ENCODE measurements at places on chromosomes 5 and 9.

GRCh38 chr5:3006526-3006925 is 255.0 kb upstream of the IRX2 start:
- DNase-seq = no peak

- no peak for DNase-seq
These were observed 32.5 kb downstream of the RAB14 start for GRCh38 chr9:121169094-121169601.

DNA sequence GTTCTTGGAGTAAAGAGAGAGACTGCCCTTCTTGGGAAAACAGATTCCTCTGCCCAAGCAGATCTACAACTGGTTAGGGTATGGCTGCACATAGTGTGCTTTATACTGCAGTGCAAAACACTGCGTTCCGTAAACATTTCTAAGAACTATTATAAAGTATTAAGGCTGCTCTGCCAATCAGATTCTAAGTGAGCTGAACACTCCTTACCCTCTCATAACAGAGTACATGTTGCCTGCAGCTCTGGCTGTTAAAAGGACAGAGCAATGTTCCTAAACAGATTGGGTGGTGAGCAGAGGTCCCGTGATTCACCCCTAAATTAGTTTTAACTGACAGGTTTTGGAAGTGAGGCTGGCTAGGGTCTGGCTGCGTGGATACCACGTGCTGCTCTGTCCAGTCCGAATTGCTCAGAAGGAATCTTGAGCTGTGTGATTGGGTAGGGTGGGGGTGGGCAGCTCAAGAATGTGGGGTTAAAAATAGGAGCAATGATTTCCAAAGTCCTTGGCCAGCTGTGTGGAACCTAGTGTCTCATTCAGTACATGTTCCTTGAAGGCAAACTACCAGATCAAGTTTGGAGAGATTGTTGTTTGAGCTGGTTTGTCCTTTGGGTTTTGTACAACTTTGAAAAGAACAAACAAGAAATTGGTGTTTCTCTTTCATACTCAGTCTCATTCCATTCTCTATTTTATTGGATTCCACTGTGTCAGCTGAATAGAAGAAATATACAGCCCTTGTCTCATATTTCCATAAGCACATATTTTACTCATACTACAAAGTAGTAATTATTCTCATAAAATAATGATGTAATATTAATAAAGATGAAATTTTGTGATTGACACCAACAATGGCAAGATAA is 497.6 kb upstream of the CD180 start:
- no peak for DNase-seq

DNA sequence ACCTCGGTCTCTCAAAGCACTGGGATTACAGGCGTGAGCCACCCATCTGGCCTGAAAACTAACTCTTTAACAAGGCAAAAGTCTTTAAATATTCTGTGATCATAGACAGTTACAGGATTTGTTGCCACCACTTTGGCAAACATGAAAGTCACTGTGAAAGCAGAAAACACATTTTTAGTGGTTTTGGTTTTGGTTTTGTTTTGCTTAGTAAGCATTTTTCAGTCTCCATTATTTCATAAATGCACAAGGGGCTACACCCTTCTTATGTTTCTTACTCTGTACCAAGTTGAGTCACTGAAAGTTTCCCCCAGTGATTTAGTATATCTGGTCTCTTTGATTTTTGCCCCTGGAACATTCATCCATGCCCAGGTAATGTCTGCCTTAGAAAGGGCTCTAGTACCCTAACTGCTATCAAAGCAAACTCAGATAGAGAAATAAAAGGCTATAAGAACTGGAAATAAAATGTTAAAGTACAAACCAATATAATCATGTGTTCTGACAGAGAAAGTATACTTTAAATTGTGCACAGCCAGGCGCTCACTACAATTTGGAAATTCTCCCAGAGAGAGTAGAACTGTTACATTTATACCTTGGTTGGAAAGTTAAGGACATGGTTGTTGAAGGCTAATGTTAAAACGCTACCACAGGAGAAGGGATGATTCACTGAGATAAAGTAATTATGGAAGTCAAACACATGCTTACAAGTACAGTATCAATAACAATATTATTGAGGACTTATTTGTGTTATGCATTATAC is 1022.5 kb upstream of the DMAC1 start:
- DNase-seq = no peak

DNA sequence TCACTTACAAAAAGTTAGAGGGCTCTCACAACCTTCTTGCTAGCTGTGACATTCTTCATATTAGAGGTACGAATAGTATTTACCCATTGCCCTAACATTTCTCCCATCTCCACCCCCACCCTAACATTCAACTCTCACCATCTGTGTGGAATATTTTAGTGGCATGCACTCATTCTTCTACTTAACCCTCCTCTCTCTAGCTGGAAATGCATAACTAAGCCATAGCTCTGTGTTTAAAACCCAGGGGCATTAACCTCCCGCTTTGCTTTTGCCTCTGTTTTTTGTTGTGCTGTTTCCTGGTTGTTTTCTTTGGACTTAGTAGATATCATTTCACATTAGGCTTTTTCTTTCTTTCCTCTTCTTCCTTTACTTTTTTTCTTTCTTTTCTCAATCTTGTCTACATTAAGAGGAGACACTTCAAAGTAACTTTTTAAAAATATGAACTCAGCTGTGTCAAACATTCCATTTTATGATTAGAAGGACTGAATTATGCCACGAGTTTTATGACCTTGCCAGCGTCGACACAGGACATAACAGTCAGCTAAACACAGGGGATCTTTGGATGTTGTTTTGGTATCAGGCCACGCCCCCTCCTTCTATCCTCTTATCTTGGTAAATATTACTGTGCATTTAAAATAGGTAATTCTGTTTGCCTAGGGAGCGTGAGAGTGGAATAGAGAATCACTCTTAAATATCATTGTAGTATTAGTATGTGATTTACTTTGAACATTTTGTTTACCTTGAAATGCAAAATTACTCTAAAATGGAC is 236.0 kb downstream of the CD180 start:
- DNase-seq = no peak
